ENCODE measurements at places on chromosomes 3 and 15. TPM values are rescaled to one million over a fixed set of nuclear protein-coding genes. Genes with fewer than 3 reads are reported as not detected.

SLC6A1 gene
- total RNA-seq = not detected

MCF2L2 gene
- 1.6 TPM for total RNA-seq

CNBP gene
- 342 TPM for total RNA-seq

ZNF662 gene
- not detected for total RNA-seq

RBM5 gene
- total RNA-seq = 94.0 TPM

GRCh38 chr3:56415652-56416051 lies 52.6 kb downstream of the ERC2 start:
- DNase-seq = no peak

DNA sequence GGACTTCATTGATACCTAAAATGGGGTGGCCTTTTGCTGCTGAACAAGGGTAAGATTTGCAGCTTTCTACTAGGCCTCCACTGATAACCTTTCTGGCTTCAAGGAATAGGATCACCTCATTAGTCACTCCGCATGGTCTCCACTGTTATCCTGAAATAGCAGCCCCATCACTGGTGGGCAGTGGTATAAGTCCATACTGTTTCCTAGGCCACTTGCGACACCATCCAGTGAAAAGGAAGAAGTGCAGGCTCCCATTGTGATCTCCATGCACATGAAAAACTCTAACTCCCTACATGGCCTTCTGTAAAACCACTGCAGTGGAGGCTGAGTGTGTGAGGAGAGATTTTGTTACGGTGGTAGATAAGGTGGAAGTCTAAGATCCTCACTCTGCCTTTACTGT lies 1455.9 kb downstream of the SI start:
- no peak for DNase-seq

GRCh38 chr3:13018043-13018451 lies 55.2 kb downstream of the IQSEC1 start:
- no peak for DNase-seq

- DNase-seq = peak; percentile 27
Measured at GRCh38 chr3:38521391-38521987, 25.3 kb downstream of the EXOG start.

GRCh38 chr15:69476704-69477473 lies 24.3 kb downstream of the RPLP1 start:
- no peak for DNase-seq

DNA sequence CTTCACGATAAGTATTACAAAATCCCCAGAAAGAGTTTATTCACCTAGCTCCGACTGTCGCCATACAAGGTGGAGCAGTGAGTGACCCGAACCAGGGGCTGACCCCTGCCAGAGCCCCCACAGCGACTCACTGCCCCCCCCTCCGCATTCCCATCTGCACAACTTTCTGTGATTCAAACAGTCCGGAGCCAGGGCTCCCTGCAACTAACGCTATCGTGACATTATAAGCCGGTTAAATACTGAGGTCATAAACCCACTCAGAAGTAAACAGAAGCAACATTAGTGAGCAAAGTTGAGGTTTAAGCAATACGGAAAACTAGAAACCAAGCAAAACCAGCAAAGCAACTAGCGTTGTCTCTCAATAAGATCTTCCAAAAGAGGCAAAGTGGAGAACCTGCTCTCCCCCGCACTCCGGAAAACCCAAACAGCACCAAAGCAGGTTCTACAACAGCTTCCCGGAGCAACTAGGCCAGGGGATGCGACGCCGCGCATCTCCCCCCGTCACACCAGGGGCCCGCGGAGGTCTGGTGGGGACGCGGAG lies 642 bp downstream of the SCAP start:
- DNase-seq = no peak

Measured in GM12878 (cell line).